Adrenal gland (tissue), 19 donors: ENCODE measurements at places on chromosomes 3 and 15. TPM values are rescaled to one million over a fixed set of nuclear protein-coding genes. Genes with fewer than 3 reads are reported as not detected.

DNA sequence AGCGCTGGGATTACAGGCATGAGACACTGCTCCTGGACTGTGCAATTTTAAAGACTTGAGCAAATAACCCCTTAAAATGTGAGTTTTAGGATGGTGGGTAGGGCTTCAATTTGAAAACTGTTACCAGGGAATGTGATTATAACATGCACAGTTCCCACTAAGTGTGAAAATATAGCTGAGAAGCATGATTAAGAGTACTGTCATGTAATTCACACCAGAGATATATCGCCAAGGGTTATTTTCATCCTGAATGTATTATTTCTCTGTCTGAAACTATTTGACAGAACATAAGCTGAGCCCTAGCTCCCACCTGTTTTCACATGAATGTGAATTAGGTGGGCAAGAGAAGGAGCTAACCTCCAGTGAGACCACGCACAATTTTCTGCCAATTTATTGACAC lies 457.2 kb downstream of the GABRG3 start:
- DNase-seq = no peak

DNA sequence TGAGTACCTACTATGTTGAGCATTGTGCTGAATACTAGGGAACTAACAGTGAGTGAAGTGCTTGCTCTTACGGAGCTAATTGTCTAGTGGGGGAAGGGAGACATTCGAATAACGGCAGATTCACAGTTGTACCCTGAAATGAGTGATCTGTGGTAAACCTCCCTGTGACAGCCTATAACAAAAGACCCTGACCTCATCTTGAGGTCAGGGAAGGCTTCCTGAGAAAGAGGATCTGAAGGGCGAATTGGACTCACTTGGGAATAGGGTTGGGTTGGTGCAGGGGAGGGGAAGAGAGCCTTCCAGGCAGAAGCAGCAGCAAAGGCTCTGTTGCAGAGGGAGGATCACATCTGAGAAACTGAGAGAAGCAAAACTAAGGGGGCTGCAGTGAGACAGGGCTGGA lies 13.2 kb downstream of the HPS3 start:
- no peak for DNase-seq

DNA sequence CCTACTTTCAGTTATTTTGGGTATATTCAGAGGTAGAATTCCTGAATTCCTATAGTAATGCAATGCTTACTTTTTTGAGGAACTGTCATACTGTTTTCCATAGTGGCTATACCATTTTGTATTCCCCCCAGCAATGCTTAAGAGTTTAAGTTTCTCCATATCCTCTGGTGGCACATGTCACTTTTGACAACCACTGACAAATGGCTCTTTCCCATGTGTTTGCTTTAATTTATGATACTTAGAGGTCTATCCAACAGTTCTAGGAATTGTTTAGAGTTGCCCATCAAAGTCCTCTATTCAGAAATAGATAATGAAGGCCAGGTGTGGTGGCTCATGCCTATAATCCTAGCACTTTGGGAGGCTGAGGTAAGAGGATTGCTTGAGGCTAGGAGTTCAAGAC lies 128.9 kb upstream of the CFAP20DC start:
- no peak for DNase-seq

- no peak for DNase-seq
Observed at GRCh38 chr3:107268469-107268868, 108.8 kb upstream of the CCDC54 start.

DNA sequence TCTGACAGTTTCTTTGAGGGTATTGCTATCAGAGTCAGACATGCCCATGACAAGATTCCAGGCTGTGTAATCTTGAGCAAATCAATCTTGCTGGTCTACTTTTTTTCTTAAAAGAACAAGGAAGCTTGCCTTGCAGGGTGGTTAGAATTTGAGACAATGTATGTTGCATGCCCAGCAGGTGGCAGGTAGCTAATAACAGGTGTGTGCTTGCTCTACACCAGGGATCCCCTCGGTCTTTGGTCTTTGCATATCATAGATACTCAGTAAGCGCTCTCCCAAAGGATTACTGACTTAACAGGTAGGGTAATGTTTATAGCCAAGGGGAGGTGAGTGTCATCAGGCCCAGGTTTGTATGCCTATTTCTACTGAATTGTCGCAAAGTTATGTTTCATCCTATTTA lies 37.3 kb downstream of the CACNA1D start:
- DNase-seq = no peak

- no peak for DNase-seq
Observed at GRCh38 chr15:69730281-69731080, 277.9 kb downstream of the RPLP1 start.

GRCh38 chr3:152703245-152703890 lies 131.6 kb upstream of the P2RY1 start:
- no peak for DNase-seq

DNA sequence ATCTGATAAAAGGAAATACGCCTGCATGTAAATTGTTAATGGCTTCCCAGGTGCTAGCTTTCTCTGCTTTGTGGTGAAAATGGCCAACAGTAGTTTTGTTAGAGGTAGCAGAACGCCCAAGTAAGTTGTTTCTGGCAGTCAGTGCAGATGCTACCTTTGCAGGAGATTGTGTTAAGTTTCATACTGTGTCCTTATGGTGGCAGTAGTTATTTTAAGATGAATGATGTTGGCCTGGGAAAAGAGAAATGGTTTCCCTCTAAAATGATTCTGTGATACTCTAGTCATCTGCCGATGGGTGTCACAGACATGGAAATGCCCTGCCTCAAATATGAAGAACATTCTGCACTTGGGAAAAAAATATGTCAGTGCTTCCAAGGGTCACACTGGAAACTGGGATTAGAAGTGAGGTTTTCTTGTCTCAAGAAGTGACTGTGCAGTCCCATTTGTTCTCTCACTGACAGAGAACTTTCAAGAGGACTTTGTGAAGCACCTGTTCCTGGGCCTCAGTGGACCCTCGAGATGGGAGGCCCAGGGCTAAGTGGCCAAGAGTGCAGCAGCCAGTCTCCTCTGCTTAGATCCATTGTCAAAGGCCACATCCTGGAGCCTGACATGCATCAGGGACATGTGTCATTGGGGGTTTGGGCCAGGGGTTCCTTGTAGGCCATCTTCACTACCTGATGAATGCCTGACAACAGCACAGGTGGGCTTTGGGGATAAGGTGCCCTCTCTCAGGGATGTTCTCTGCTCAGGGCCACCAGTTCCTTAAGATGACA lies 393.3 kb downstream of the CACNA2D3 start:
- no peak for DNase-seq

DNA sequence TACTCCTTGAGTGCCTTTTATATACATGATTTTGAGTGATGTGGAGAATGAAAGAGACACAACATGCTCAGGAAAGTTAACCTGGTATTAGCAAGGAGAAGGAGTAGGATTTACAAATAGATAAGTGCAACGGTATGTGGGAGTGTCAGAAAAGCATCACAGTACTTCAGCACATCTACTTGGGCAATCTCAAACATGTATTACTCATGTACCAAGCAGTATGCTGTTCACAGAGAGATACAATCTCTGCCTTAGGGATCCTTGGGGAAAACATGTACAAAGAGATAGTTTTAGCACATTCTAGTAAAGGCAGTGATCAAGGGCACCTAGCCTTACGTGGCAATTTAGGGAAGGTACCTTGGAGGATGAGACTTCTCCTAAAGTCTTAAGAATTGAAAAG lies 146.5 kb downstream of the FILIP1L start:
- DNase-seq = no peak

DNA sequence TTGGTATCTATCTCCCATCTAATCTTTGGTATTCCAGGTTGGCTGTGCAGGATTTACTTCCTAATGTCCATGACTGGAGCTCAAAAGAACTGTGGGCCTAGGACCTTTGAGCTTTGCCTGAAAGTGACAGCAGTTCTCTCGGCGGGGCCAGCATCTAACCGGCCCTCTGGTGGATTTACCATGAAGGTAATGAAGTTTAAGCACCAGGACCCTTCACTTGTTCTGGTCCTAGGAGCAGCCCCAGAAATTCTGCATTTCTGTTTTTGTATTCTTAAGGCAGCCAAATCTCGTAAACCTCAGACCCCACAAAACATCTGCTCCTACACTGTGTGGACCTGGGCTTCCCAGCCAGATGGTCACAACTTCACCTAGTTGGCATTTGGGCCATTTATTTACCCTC lies 13.0 kb downstream of the CALML4 start:
- no peak for DNase-seq

DNA sequence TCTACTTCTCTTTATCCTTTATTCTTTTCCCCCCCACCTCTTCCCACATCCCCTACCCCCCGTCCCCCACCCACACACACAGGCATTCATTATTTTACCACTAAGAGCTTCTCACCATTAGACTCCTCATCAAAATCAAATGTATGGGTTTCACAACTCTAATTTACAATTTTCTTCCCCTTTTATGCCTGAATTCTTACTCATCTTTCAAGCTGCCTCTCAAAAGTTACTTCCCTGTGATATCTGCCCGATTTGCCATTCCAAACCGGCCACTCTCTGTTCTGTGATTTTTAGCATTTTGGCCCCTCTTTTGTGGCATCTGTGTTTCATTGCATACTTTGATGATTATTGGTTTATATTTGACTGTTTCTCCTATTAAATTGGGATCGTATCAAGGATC lies 42.2 kb downstream of the SLC9A9 start:
- no peak for DNase-seq

GRCh38 chr15:93235926-93236780 lies 147.1 kb upstream of the RGMA start:
- DNase-seq = peak; percentile 73

GRCh38 chr15:42591238-42591934 lies 16.0 kb downstream of the STARD9 start:
- no peak for DNase-seq

DNA sequence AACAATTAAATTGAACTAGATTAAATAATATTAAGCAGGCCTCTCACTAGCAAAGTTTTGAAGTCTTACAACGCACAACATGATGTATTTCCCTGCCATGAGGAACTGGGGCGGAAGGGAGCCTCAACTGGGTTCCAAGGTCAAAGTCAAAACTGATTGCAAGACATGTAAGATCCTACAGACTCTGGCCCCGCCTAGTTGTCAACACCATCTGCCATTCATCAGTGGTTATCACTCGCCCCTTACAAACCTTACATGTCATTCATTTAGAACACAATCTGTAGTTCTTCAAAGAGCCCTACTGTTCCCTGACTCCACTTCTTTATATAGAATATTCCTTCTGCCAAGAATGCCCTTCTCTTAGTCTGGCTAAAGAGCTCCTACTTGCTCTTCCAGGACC lies 10.0 kb downstream of the ATP13A3 start:
- DNase-seq = no peak

DNA sequence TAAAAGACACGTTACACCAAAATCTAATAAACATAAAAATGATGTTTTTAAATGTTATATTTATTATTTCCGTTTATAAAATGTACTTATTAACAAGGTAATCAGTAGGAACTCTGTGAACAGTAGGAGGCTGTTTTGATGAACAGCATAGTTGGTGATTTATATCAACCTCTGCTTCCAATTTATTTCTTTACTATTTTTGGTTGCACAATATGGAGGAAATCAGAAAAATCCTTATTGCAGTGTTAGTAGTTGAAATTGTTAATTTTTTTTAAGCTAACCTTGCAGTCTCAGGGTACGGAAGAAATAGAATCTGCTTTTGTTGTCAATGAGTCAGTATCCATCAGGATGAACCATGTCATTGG lies 5.0 kb upstream of the SNX22 start:
- no peak for DNase-seq

DNA sequence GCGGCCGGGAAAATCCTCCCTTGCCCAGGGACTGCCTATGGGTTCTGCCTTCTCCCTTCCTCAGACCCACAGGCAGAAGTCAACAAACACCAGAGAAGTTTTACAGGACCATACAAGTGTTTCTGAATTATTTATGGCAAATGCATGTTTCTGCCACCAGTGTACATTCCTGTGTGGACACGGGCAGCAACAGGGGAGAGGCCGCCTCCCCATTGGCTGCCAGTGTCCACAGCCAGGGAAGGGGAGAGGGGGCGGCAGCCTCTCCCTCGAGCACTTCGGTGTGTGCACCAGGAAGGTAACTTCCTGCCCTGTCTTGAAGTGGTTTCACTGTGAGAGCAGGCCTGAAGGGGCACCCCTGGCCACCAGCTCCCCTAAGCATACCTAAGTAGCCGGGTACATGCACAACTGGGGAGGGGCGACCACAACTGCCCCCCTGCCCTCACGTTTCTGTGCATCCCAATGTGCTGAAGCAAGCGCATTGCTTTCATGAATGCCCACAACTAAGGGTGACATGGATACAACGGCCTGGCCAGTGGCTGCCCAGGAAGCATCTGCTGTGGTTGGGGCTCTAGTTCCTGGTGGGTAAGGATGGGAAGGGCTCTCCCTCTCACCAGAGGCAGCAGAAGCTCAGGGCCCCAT lies 14.8 kb upstream of the SHISA5 start:
- no peak for DNase-seq

GRCh38 chr3:61961900-61962299 lies 400.5 kb downstream of the PTPRG start:
- DNase-seq = no peak

GRCh38 chr3:71430941-71431552 lies 152.5 kb downstream of the FOXP1 start:
- DNase-seq = no peak

- no peak for DNase-seq
Observed at GRCh38 chr3:18988614-18989229, 159.6 kb upstream of the KCNH8 start.

The WDR72 gene
- not detected for polyA plus RNA-seq

The SPPL2A gene
- polyA plus RNA-seq = 23.3 TPM

The POLR2H gene
- polyA plus RNA-seq = 194 TPM

The ZBED2 gene
- polyA plus RNA-seq = not detected

The ABHD6 gene
- polyA plus RNA-seq = 10.2 TPM

The NSUN3 gene
- polyA plus RNA-seq = 3.1 TPM

The LPCAT4 gene
- polyA plus RNA-seq = 29.0 TPM
